NT2/D1 (cell line): ENCODE measurements at places on chromosomes 2 and 18.

GRCh38 chr2:71846072-71846471, 301.6 kb downstream of the CYP26B1 start:
- DNase-seq = no peak

DNA sequence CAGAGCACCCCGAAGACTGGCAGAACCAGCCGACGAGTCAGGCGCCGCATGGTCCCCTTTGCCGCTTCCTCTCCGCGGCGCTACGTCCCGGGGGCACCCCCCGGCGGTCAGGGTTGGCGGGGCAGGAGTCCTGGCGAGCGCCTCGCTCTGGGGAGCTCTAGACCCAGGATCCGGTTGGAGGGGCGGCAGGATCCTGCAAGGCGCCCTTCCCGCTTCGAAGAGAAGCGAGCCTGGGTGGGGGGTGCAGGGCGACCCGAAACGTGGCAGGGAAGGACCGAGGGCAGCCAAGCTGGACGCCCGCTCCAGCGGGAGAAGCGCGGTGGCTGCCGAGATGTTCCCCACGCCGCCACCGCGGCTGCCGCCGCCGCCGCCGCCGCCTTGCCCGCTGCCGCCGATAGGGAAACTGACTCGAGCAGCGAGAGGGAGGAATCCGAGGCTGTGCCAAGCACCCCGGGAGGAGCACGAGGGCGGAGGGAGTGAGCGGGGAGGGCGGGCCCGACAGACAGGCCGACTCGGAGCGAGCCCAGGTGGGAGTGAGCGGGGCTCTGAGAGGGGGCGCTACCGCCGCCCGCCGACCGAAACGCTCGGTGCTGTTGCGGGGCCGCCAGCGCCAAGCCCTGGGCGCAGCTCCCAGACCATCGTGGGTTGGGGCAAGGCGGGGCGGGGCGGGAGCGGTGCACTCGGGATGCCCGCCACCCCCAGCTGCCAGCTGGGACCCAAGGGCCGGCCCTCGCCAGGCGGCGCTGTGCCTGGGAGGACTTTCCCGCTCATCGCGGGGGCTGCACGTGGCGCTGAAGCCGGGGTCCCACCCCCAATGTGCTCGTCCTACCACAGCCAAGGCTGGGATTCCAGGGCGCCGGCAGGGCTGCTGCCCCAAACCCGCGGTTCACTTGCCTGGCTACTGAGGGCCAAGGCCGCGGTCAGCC, at the start of gene GALNT14:
Gene GALNT14, minus strand, starts transcription at position 404 of the 926 bp plus-strand sequence. Its CDS starts 354 bp downstream, at position 50.
- DNase-seq = peak; percentile 51

GRCh38 chr2:23220513-23221094, 164.4 kb upstream of the KLHL29 start:
- no peak for DNase-seq

DNA sequence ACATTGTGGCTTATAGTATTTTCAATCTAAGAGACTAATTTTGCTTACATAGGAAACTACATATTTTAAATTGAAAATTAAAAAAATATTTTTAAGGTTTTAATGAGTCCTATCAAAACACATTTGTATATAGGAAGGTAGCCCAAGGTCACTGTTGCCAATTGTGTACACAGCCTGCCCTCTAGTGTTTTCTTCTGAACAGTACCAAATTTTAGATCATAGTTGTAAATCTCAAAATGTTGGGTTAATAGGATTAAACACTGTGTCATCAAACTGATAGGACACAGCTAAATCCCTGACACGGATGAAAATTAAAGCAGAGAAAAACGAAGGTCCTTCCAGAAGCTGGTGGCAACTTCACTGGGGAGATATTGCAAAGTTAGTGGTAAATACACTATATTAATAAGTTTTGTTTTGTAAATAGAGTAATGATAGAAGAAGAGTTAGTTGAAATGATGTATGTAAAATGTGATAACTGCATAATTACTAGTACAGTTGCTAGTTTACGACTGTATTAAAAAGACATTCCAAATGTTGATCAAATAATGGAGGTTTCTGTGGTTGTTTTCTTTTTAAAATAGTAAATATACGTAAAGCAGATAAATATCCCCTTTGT, 19.7 kb downstream of the CLUL1 start:
- DNase-seq = no peak

DNA sequence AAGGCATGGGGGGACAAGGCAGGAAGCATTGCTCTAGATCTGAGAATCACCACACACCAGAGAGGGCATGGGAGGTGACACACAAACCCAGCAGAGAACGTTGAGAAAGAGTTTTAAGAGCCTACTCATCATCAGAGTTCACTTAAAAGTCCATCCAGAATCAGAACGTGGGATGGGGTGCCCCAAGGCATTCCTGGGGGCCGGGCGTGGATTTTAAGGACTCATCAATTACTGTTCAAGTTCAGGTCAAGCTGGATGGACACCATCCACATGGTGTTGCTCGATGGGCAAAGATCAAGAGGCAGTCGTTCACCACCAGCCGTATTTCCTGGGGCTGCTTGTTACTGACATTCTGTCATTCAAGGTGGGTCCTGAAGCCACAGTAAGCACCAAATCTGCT, 34.9 kb downstream of the BCL11A start:
- no peak for DNase-seq

DNA sequence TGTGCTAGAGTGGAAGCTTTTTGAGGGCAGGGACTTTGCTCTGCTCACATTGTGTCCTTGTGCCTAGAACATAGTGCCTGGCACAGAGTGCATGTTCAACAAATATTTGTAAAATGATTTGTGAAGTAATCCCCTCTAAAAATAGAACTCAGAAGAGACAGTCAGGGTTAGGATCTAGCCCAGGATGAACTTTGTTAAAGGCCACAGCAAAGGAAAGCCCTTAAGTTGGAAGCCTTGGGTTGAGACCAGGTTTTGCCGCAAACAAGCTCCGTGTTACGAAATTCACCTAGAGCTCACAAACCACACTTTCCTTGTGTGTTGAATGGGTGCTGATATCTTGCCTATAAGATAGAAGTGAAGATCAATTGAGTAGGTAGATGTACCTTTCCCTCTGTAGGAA, 84.2 kb downstream of the SETBP1 start:
- DNase-seq = no peak

- no peak for DNase-seq
Observed at GRCh38 chr2:197164141-197164754, 146.3 kb downstream of the ANKRD44 start.

- peak; percentile 57 for DNase-seq
Observed at GRCh38 chr2:112784199-112785189, at the start of gene IL1A. Gene IL1A (minus strand): TSS chr2:112784493. CDS start chr2:112783770, 723 bp downstream.

DNA sequence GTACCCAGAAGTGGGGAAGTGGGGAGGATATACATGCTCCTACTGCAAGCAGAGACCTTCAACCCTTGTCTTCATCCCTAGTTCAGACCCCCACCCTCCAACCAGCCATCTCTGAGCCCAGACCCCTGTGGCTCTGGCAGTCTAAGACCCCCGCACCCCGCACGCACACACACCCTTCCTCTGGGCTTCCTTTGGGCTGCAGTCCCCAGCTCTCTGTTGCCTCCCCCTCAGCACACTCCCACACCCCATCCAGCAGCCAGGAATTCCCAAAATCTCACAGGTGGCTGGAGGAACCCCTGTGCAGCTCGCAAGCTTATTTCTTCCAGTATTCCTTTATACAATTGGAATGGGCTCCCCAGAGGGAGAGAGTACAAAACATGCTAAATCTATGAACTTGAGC, 13.9 kb upstream of the GYPC start:
- DNase-seq = no peak

DNA sequence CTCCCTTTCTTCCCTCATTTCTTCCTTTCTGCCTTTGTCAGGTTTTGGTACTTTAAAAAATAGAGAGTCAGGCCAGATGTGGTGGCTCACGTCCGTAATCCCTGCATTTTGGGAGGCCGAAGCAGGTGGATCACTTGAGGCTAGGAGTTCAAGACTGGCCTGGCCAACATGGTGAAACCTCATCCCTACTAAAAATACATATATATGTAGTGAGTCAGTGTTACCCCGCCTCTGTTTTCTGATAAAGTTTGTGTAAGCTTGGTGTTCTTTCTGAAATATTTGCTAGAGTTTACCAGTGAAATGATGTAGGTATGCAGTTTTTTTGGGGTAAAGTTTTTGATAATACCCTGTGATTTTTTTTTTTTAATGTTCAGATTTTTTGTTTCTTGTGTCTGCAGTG, 58.8 kb downstream of the DGKD start:
- no peak for DNase-seq

DNA sequence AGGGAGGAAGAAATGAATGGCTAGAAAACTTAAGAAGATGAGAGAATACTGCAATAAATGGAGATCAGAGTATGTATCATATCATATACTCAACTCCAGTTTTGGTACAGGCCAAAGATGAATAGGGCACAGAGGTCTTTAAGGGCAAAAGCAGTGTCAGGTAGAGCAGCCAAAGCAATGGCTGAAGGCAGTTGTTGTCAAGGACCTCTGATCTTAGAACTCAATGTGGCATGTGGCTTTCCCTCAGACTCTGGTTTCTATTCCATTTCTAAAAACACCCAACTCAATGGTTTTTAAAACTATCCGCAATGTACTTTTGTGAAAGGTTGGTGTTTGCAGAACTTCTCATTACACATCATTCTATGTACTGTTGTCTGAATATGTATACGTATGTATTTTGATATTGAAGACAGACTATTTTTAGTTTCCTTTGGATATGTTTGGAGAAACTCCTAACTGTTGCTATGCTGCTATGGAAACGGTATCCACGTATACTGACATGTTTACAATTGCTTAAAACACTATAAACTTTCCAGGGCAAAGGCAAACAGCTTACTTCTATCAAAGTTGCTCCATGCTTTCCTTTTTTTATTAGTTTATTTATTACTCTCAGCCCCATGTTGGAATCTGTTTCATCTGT, 58.1 kb upstream of the PELI1 start:
- DNase-seq = no peak

- DNase-seq = no peak
Observed at GRCh38 chr2:186347472-186347871, 138.6 kb upstream of the ZC3H15 start.
